ENCODE measurements at places on chromosomes 5 and 9.

DNA sequence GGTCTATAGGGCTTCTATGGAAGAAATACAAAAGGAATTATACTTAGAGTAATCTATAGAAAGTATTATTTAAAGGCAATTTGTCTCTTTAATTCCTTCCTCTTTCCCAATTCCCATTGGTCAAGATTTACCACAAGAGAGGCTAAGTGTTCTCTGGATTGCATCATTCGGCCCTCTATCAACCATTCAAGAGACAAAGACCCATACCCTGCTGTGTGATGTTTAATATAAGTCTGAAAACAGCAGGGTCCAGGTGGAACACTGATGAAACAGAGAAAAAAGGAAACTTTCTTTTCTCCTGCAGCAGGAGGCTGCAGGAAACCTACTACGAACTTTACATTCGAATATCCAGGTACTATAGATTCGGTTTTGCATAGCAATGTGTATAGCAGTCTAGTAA, 323.4 kb downstream of the CHSY3 start:
- DNase-seq = no peak

DNA sequence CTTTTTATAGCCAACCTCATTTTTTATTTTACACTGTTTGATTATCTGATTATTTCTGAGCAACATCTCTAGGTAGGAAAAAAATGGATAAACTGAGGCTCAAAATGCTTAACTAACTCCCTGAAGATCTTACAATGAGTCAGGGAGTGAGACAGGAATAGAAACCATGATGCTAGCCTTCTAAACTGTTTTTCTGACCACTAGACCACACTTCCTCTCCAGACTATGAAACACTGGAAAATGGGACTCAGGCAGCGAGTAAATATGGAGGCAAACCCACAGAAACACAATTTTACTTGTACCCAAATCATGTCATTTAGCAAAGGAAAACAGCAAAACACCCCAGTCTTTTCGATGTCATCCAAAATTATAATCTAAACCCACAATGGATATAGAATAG, 129.9 kb upstream of the ANKH start:
- DNase-seq = no peak

GRCh38 chr5:14429101-14430050, 152.2 kb upstream of the OTULINL start:
- no peak for DNase-seq

DNA sequence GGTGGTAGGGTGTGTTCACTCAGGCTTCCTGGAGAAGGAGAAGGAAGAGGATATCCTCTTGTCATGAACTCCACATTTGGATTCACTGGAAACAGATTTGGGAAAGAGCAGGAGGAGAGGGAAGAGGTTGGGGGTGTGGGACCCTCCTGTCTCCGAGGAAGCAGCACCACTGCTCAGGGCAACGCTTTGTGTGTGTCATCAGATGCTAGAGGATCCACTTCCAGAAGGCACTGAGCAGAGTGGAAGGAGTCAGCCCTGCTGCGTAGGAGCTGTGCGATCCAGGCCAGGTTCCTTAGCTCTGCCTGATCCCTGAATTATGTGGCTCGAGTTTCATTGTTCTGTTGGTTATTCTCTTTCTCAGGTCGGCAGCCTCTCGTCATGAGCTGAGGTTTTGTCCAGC, 37.3 kb upstream of the TJP2 start:
- no peak for DNase-seq

DNA sequence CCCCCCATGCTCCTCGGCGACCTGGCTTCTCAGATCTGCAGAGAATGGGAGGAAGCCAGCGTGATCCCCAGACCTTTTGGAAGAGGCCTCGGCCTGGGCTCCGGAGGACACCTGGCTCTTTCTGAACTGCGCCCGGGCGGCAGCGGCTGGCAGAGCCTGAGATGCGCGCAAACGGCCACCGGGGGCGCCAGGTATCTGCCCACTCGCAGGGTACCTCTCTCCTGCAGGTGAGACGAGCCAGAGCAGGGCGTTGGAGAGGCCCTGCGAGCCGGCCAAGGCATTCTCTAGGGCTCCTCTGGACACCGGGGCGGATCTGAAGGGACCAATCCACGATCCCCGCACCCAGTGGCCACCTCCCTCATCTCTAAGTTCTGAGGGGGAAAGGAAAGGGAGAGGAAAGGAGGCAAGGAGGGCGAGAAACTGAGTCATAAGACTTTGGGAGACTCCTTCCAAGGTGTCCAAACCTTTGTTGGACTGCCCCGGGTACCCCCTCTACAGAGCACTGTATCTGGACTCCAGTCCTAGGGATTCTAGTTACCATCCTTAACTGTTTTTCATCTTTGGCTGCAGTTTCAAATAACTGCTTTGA, 55.0 kb upstream of the SLC46A2 start:
- DNase-seq = no peak

GRCh38 chr9:14438232-14439021, 124.5 kb upstream of the NFIB start:
- no peak for DNase-seq

DNA sequence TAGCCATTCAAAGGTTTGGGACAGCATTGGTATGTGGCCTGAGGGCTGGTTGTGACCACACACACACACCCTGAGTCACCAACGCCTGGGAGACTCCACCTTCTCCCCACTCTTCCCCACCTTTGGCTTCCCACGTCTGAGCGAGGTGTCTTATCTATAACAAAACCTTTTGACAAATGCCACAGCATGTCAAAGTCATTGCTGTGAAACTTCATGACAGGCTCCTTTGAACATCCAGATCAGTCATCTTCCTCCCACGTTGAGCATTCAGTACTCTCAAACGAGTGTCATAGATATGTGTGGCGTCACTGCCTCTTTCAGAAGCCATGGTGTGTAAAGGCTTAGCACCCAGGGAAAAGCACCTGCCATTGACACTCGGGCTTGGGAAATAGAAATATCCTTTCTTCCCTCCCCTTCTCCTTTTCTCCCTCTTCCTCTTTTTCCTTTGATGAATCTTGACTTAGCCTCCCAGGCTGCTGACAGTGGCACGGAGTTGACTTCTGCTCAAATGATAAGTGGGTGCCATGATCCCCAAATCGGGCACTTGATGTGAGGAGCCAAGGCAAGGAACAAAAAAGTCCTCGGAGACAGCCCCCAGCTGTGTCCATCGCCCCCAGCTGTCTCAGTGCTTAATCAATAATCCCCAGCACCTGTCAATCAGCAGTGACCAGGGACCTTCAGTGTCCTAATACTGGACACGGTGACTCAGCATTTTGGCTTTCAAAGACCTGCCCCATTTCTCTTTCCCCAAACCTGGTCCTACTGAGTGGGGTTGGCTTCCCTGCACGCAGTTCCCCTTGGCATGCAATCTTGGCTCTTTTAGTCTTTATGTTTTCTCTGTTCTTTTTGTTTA, 114.8 kb downstream of the FGF18 start:
- DNase-seq = no peak

- DNase-seq = no peak
Measured at GRCh38 chr9:32884482-32884881, 101.1 kb downstream of the TMEM215 start.

All from renal cortex interstitium (tissue), 15 donors.